Cardiac muscle cell (in vitro differentiated cells and primary cell): ENCODE measurements at places on chromosomes 16 and 17.
A peak's percentile ranks its signal among the peaks of the same experiment; 100 is the strongest.

GRCh38 chr17:42568341-42569111, 1.6 kb downstream of the MLX start:
- DNase-seq, result no peak
- H3K4me3 ChIP-seq, result no peak overlapping the region
- peaks cover 45% of the 10 kb centered on the region for H3K36me3 ChIP-seq
- peaks cover 3% of the 10 kb centered on the region for H3K4me1 ChIP-seq
- no peak overlapping the region for H3K27ac ChIP-seq

GRCh38 chr17:75626496-75627038, 6.7 kb upstream of the SMIM5 start:
- no peak overlapping the region for H3K4me3 ChIP-seq
- H3K4me1 ChIP-seq, result peaks cover 5% of the 10 kb centered on the region
- no peak for DNase-seq

- peaks cover 34% of the 10 kb centered on the region for H3K27me3 ChIP-seq
- H3K4me1 ChIP-seq, result no peaks in the 10 kb centered on the region
- peak within 1 kb of the TSS; percentile 50 for H3K4me3 ChIP-seq
- H3K27ac ChIP-seq, result no peak within 1 kb of the TSS
Measured at GRCh38 chr17:42779936-42780850, at the start of gene WNK4. TSS of gene WNK4 (plus strand) at chr17:42780610. CDS start at chr17:42780699, 89 bp downstream.

GRCh38 chr16:81366316-81366932, 51.7 kb downstream of the GAN start:
- H3K4me3 ChIP-seq, result no peak overlapping the region
- DNase-seq, result peak; percentile 57
- no peaks in the 10 kb centered on the region for H3K4me1 ChIP-seq
- H3K36me3 ChIP-seq, result peaks cover 50% of the 10 kb centered on the region

DNA sequence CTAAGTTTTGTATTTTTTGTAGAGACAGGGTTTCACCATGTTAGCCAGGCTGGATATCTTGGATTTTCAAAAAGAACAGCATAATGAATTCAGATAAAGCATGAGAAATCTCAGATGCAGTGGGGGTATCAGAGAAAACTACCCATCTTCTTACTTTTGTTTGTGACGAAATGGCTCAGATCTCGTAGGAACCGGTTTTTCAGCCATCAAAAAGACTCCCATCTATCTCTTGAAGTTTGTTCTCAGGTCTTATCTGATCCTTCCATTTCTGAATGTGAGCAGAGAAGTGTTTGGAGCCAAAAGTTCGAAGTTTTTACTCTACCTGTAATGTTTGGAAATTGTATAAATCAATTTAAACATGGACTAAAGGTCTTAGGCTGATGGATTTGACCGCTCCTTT, 57.2 kb downstream of the LDHD start:
- H3K4me1 ChIP-seq, result peaks cover 11% of the 10 kb centered on the region
- no peak for DNase-seq
- H3K27me3 ChIP-seq, result no peaks in the 10 kb centered on the region
- H3K27ac ChIP-seq, result no peak overlapping the region
